H1 (cell line): ENCODE measurements at places on chromosomes 16 and 17. TPM values are rescaled to one million over a fixed set of nuclear protein-coding genes. Genes with fewer than 3 reads are reported as not detected.

GRCh38 chr16:28846933-28847273, 755 bp upstream of the TUFM start:
- no peaks in the 10 kb centered on the region; the same call in 1 of the 2 replicates for H3K4me1 ChIP-seq
- H3K27ac ChIP-seq: no peak overlapping the region
- DNase-seq: no peak

GRCh38 chr16:56779906-56780305, 50.0 kb downstream of the NUP93 start:
- H3K4me3 ChIP-seq: no peak overlapping the region
- no peaks in the 10 kb centered on the region for H3K27me3 ChIP-seq

DNA sequence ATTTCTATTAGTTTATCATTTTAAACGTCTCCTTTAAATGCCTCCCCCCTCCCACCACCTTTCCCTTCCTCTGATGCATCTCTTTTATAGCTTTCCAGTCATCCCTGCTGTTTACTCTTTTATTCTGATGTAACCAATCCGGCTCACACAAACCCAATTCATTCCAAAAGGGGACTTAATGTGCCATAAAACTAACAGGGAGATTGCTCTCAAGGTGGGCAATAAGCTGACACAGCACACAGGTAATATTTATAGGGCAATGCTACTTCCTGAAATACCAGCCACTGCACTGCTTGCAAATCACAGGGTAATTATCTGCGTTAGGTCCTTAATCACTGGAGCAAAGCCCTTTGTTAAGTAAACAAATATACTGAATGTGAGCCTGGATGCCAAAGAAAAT, 23.3 kb upstream of the CA10 start:
- H3K27ac ChIP-seq: no peak overlapping the region
- no peaks in the 10 kb centered on the region for H3K36me3 ChIP-seq
- DNase-seq: no peak
- H3K4me3 ChIP-seq: no peak overlapping the region

Gene UBALD2
- polyA plus RNA-seq: 17.8 and 26.8 TPM in 2 replicates

Gene CTRL
- polyA plus RNA-seq: 4.0 and 4.2 TPM in 2 replicates
